Esophagus muscularis mucosa (tissue), 4 donors: ENCODE measurements at places on chromosomes 3 and 15. TPM values are rescaled to one million over a fixed set of nuclear protein-coding genes. Genes with fewer than 3 reads are reported as not detected.

The CCDC51 gene
- total RNA-seq, result 26.6 TPM

The FBXW12 gene
- not detected for total RNA-seq

The CSPG4 gene
- 386 TPM for total RNA-seq

The LRRIQ4 gene
- not detected for total RNA-seq

The COX17 gene
- 76.3 TPM for total RNA-seq

The ITPR1 gene
- total RNA-seq, result 204 TPM

The TPRG1 gene
- total RNA-seq, result 4.3 TPM

The CLDN18 gene
- not detected for total RNA-seq

The LAMB2 gene
- 1,229 TPM for total RNA-seq

The IQSEC1 gene
- 57.5 TPM for total RNA-seq

The GOLGA6A gene
- total RNA-seq, result not detected

The RFT1 gene
- total RNA-seq, result 6.8 TPM

The RHOV gene
- total RNA-seq, result not detected

The P2RY14 gene
- 12.0 TPM for total RNA-seq

The ZNF385D gene
- 8.3 TPM for total RNA-seq

The TPRA1 gene
- total RNA-seq, result 43.1 TPM

The TM4SF18 gene
- total RNA-seq, result 5.1 TPM

The ARL8B gene
- total RNA-seq, result 47.1 TPM

The DUT gene
- total RNA-seq, result 82.0 TPM
